ENCODE measurements at places on chromosomes 7 and 10. TPM values are rescaled to one million over a fixed set of nuclear protein-coding genes. Genes with fewer than 3 reads are reported as not detected.

GRCh38 chr7:37775921-37776320 lies 72.5 kb upstream of the NME8 start:
- DNase-seq, result no peak

The ADO gene
- 23.0 TPM for total RNA-seq

The TMEM229A gene
- total RNA-seq, result not detected

DNA sequence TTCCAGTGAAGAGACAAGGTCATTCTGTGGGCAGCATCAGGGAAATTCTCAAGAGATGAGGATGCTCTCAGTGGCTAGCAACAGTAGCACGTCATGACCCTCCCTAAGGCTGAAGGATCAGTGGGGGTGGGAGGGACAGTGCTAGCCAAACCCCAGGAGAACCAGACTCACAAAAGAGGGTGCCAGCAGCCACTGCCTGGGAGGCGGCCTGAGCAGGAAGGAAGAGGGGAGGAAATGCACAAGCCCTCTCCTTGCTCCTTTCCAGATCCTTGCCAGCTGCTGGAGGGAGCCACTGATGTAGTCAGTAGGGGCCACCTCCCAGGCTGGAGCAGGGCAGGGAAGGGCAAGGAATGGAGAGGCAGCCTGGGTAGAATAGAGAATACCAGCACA lies 302.7 kb downstream of the RPS24 start:
- DNase-seq, result no peak

- DNase-seq, result no peak
Observed at GRCh38 chr7:22052674-22053365, 107.1 kb upstream of the CDCA7L start.

The GNAT3 gene
- not detected for total RNA-seq

The OR2A12 gene
- total RNA-seq, result not detected

DNA sequence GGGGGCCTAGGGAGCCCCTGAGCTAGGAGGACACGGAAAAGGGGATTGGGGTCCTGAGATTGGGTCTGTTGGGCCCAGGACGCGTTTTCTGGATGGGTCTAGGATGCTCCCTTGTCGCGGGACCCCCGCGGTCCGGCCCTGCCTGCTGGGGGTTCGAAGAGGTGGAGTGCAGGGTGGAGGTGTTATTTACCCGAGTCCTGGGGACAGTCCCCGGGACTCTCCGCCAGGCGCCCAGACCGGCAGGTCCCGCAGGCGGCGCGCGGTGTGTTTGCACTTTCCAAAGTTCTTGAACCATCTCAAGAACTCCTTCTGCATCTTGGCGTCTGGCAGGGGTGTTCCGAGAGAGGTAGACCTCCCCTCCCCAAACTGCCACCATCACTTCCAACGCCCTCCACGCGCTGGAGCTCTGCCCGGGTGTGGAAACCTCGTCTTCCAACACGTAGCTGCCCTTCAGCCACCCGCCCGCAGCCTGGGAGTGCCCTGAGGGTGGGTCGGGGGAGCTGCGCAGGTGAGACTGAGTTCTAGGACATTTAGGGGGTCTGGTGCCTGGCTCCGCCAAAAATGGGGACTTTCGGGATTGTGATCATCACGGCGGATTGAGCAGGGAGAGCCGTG lies 569 bp downstream of the CAV1 start:
- no peak for DNase-seq

The ZPBP gene
- total RNA-seq, result not detected

DNA sequence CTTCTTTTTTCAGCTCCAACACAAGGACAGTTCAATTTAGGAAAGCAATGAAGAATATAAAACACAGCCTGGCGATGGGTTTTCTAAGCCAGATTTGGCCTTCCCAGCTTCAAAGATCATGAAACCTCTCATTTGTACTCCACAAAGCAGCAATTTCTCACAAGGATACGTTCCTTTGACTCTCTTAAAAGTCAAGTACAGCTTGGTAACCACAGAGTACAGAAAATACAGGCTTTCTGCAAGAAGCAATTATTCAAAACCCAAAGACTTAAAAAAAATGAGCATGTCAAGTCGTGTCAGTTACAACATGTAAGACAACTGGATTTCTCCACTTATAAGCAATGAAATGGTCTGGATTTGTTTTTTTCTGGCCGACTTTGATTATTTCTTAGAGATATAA lies 321.4 kb downstream of the FGFR2 start:
- DNase-seq, result no peak

The PNLIP gene
- total RNA-seq, result not detected

DNA sequence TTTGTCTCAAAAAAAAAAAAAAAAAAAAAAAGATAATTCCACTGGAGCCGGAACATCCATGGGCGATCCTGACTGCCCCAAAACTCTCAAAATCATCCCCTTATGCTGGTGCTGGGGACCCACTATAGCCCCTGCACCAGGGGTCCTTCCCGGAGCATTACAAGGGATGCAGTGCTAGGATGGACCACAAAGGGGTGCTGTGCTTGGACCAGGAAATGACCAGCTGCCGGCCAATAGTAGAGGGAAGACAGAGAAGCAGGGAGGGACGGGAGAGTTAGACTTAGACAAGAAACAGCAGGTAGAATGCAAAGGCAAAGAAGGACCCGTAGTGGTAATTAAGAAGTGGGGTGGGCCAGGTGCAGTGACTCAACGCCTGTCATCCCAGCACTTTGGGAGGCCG lies 40.5 kb downstream of the RCC1L start:
- no peak for DNase-seq

DNA sequence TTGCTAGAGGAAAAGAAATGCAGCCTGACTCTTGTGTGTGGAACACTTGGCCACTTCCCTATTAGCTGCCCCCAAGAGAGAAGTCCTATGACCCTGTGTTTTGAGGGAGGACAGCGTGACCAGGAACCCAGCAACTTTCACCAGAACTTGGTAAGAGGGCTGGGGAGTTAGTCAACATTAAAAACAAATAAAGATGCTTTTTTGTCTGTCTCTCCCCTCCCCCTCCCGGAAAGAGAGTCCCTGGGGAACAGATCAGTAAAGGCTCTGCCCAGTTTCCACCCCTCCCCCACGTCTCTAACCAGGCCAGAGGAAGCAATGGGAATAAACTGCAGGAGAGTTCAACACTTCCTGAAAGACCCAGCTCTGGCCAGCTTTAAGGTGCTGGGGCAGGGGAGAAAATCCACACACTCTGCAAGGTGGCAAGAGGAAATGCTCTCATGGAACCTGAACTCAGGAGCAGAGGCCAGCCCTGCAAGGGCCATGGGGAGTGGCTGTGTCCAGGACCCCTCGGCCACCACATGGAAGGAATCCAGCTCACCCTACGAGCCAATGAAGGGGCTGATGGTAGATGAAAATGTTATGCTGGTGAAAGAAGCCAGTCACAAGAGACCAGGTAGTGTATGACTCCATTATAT lies 21.5 kb downstream of the SH3PXD2A start:
- DNase-seq, result no peak

- no peak for DNase-seq
Observed at GRCh38 chr7:30038196-30038980, 10.2 kb downstream of the PLEKHA8 start.

The R3HCC1L gene
- 24.3 TPM for total RNA-seq

- DNase-seq, result no peak
Observed at GRCh38 chr7:7100432-7100849, 81.9 kb upstream of the C1GALT1 start.

DNA sequence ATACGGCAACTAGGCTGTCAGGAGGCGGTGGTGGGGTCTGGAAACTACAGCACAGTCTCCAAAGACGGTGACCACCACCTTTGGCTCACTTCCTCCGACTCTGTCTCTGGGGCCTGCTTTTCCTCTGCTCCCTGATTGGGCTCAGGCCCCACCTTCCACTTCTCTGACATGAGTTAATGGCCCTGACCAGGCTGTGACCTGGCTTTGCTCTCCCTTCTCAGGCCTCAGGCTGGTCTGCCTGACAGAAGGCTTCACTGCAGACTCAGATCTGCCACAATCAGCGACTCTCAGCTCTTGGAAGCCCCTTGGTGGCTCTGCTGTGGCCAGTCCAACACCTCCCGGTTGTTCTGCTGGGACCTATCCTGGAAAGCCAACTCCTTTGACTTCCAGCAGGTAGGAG lies 7.7 kb downstream of the STYXL1 start:
- DNase-seq, result no peak

DNA sequence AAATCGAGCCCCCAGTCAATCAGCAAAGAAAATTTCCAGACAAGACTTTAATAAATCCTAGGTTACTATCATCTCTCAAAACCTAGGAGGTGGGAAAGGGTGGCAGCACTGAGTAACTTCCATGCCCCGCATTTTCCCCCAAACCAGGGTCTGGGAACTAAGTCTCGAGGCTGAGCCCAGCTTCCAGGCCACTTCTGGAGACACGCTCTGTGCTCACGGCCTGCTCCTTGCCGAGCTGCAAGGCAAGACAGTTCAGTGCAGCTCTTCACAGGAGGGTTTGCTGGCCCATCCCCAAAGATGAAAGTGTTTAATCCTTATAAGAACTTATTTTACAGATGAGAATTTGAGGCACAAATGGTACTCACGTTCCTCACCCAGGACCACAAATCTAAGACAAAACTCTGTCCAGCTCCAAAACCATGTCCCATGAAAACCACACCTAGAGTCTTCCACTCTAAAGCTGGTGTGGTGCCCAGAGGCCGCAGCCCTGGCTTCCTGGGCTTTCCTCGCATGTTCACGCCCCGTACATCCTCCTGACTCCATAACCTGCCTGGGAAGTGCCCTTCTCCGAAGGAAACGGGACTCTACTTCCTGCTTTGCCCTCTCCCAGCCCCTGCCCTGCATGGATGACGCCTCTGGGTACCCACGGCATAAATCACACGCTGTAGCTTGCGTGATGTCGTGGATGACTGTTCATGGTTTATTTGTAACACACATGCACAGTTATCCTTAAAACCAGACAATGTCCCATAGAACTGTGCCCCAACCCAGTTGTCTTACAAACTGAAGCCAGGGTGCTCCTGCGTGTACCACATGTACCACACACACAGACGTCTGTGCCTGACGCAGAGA lies 201.2 kb downstream of the DIP2C start:
- DNase-seq, result no peak

All from renal cortical epithelial cell (primary cell).